CD4-positive, alpha-beta T cell treated with Interleukin-4 for 4 hours (primary cell): ENCODE measurements at places on chromosomes 5 and 9.

DNA sequence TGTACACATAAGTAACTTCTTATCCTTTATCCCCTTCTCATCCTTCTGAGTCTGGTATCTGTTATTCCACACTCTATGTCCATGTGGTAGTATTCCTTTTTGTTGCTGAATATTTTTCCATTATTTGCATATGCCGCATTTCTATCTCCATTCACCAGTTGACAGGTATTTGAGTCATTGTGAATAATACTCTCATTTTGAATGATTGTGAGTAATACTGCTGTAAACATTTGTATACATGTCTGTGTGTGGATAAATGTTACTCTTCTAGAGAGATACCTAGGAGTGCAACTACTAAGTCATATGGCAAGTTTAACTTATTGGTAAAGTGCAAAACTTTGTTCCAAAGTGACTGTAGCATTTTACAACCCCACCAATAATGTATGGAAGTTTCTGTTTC lies 15.6 kb downstream of the RIC1 start:
- no peak for DNase-seq

- no peak for DNase-seq
Observed at GRCh38 chr5:746258-746761, 38.2 kb downstream of the ZDHHC11B start.

GRCh38 chr9:16689351-16689938 lies 181.0 kb downstream of the BNC2 start:
- no peak for DNase-seq

DNA sequence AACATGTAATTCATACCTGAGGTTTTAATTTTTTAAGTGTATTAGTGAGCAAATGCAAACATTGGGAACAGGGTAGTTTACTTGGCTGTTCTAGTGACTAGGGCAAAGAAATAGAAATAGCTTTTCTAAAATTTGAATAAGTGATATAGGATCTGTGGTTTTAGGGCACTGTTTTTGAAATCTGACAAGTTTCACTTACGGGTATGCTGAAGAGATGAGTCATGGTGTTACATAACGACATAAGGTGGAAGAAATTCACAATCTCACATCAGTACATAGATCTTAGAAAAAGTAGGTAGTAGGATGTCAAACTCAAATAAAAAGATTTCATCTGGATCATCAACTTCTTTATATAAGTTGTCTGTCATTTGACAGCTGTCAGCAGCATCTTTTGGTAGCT lies 772.3 kb downstream of the MAT2B start:
- DNase-seq = no peak

- no peak for DNase-seq
Observed at GRCh38 chr9:69645488-69645887, 26.7 kb downstream of the APBA1 start.

- no peak for DNase-seq
Observed at GRCh38 chr9:17600962-17601593, 22.2 kb downstream of the SH3GL2 start.

DNA sequence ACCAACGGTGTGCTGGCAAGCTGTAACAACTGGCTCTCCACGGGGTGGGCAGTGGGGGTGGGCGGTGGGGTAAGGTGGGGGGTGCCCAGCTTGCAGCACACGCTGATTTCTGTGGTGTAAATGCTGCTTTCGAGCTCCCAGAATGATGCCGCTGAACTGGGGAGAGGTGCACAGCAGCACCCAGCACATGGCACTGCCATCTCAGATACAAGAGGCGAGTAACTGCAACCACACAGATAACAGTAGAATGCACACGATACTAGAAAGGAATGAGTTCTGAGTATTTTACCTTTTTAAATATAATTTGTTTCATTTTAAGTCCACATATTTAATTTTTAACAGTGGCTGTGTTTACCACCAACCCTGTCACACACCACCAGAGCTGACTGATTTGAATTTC lies 87.9 kb downstream of the SEMA4D start:
- no peak for DNase-seq

- no peak for DNase-seq
Observed at GRCh38 chr5:180271221-180271620, 20.7 kb downstream of the MAPK9 start.

DNA sequence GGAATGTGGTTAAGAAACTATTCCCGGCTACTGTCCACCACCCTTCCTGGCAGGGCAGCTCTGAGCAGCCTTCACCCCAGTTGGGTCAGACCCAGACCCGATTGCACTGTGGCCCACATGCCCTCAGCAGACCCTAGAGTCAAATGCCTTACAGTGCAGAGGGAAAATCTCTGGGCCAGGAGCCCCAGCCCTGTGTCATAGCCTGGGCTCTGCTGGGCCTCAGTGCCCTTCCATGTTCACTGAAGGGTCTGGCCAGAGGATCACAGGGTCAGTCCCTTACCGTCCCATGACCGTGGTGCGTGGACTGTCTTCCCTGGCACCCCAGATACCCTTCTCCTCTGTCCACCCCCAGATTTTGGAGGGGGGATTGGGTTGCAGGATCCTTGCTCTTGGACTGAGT lies 73.5 kb upstream of the COL5A1 start:
- no peak for DNase-seq

DNA sequence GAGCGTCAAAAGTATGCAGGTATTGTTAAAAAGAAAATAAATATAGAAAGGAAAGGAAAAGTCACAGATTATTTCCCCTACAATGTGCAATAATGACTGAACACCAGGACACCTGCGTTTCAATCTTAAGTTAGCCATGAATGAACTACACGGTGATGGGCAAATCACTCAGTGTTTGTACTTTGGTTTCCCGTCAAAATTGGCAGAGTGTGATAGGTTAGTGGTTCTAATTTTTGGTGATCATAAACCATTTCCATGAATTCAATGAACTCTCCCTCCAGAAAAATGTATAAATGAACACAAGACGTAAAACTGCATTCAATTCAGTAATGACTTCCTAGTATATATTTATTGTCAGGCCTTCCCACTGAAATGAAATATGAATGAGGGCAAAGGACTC lies 59.0 kb upstream of the ITGA1 start:
- DNase-seq = no peak

- DNase-seq = no peak
Observed at GRCh38 chr9:98410185-98410697, 154.8 kb upstream of the TBC1D2 start.

- no peak for DNase-seq
Observed at GRCh38 chr5:94796586-94796985, 178.1 kb downstream of the SLF1 start.

DNA sequence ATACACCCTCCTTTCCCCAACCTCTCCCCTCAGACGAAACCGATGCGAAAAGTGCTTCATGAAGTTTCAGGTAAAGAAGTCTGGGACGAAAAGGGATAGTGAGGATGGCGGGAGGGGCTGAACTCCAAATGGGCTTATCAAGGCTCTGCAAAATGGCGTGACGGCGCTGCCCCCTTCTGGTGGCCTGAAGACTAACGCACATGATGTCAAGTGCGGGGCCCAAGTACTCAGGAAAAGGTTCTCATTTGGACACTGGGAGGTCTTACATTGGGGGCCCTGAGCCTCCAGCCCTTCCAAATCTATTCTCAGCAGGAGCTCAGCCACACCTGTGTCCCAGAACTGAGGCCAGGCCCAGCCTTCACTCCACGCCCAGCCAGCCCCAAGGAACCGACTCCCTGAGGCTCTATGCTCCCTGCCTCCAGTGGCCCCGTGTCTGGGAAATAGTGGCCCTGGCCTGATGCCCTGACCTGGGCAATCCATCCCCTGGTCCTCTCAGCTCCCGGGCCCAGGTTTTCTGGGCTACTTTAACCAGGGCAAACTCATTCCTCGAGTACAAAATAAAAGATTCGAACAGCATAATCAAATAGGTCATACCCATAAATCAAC lies 119.9 kb downstream of the KCNIP1 start:
- DNase-seq = no peak

- peak; percentile 25 for DNase-seq
Observed at GRCh38 chr5:97142521-97143254, at the start of gene LIX1. Gene LIX1, minus strand, starts transcription at chr5:97142611. Its CDS starts 35 bp downstream, at chr5:97142576.

DNA sequence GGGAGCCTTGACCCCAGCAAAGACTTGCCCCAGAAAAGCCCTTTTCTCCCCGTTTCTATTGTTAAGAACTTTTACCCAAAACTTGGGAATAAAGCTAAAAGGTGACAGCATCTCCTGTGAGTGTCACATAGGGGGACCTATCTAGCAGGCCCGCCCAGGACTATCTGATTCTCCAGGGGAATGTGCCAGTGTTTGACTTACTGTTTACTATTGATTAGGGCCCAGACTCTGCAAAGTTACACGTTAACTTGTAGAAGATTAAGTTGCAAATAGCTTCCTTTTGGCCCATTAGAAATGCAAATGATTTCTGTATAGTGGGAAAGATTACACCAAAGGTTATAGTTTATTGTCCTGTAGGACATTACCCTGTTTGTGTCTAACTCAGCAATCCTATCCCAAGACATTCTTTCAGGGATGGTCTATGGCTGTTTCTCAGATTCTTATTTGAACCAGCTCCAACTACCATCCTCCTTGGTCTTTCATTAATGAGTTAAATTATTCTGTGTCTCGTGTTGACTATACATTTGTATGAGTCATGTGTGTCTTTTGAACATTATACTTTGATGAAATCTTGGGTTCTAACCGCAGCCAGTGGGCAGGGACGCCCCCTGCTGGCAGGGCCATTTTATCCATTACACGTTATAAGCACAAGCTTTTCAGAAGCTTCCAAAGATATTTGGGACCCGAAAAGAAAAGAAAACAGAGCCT lies 60.7 kb downstream of the HRH2 start:
- DNase-seq = peak; percentile 52

DNA sequence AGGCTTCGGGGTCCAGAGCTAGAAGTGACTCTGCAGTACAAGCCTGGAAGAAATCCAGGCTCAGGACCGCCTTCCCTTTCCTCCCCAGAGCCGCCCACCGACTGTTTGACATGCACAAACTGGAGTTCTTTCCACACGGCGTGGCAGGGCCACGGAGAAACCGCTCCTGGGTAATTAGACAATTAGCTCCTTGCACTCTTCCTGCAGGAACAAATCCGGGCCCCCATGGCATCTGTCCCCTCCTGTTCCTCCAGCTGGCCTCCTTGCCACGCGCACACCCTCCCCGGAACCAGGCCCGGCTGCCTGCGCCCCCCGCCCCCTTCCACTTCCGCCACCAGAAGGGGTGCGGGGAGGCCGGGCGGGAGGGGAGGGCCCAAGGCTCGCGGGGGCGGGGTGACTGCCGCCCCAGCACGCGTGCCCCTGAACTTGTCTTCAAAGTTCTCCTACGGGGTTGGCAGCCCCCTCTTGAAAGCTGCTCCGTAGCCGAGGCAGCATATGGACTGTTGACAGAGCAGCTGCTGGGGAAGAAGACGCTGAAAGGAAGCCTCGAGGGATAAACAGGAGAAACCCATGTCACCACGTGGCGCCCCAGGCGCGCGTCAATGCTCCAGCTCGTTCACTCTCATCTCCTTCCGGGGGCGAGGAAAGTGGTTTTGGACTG lies 74.3 kb downstream of the SEC61B start:
- DNase-seq = peak; percentile 1

GRCh38 chr9:71106992-71107391 lies 14.4 kb downstream of the TRPM3 start:
- DNase-seq = no peak

DNA sequence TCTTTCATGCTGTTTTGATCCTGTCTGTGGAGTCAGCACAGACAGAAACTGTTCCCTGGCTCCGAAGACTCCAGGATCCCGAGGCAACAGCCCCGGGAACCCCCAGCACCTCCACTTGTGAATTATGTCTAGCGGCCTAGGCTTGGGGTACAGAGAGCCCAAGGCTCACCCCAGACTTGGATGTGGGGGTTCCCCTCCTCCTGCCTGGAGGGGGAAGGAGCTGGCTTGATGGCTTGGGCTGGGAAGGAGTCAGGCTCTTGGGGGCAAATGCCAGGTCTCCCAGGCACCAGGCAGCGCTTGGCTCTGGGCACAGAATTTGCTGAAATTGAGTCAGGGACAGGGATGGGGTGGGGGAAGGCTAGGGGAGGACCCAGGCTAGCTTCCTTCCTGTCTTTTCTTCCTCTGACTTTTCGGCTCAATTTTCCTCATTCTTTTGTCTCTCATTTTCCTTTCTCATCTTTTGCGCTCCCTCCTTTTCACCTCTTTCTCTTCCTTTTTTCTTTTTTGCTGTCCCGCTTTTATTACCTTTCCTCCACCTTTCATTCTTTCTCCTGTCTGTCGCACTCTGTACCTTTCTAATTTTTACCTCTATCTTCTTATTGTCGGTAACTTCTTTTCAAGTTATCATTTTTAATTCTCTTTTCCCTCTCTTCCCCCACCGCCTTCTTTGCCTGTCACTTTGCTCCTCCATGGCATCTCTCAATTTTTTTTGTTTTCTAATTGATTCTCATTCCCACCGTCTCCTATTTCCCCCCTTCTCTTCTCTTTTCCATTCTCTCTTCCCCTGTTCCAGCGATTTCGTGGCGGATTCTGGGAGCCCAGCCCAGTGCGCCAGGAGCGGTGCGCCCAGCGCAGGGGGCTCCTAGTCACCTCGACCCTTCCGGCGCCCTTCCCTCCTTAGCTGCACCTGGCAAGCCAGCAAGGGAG lies 10.5 kb downstream of the MSX2 start:
- DNase-seq = no peak

DNA sequence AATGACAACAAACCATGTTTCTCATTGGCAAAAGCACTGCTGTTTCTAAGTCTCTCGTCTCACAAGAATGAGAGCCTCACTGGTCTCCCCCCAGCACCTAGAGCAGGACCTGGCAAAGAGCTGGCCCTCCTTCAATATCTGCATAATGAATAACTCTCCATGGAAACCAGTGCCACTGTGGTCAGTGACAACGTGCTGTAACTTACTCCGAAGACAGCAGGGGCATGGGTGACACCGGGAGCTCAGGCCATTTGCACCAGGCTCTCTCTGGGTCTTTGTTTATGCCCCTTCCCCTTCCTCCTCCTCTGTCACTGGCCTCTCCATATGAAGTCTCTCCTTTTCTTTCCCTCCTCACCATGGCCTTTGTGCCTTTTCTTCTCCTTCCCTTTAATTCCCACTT lies 33.3 kb downstream of the TAS2R1 start:
- DNase-seq = no peak

GRCh38 chr9:115350548-115350947 lies 232.6 kb upstream of the TNC start:
- no peak for DNase-seq

- DNase-seq = peak; percentile 30
Observed at GRCh38 chr9:114777821-114778609, 27.8 kb downstream of the TNFSF15 start.

GRCh38 chr9:131020862-131021261 lies 11.9 kb downstream of the LAMC3 start:
- no peak for DNase-seq

DNA sequence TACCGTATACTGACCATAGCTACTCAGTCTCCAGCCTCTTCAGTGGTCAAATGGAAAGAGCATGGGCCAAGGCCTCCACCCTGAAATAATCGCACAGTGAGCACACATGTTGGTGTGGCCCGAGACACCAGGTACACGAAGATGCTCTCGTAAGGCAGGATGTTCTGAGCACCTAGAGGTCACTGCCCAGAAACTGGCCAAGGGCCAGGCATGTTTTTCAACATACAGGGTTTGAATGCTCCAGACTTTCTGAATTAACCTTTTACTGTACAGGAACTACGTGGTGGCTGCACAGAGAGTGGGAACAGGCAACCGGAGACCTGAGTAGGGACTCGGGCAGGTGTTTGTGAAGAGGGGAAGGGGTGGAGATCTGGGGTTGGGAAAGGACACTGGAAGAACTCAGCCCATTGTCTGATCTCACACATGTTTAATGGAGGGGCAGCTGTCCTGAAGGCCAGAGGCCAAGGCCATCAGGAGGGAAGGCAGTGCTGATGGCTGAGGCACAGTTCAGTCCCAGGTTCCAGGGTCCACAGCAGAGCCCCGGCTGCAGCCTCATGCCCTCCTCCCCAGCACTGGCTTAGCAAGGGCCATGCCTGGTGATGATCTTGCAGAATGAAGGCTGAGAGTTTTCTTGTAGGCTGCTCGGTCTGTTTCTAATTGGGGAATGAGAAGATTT lies 48.5 kb upstream of the ANKRD18A start:
- DNase-seq = no peak

- no peak for DNase-seq
Observed at GRCh38 chr5:102622262-102622661, 123.5 kb upstream of the SLCO6A1 start.
